Naive thymus-derived CD8-positive, alpha-beta T cell (primary cell): ENCODE measurements at places on chromosomes 3 and 15. TPM values are rescaled to one million over a fixed set of nuclear protein-coding genes. Genes with fewer than 3 reads are reported as not detected.

The COMMD2 gene
- 64.9 TPM for polyA plus RNA-seq

The CHCHD6 gene
- 16.9 TPM for polyA plus RNA-seq

The ISL2 gene
- not detected for polyA plus RNA-seq

- DNase-seq = no peak
These were observed 809.6 kb upstream of the NR2F2 start for GRCh38 chr15:95520922-95521321.

DNA sequence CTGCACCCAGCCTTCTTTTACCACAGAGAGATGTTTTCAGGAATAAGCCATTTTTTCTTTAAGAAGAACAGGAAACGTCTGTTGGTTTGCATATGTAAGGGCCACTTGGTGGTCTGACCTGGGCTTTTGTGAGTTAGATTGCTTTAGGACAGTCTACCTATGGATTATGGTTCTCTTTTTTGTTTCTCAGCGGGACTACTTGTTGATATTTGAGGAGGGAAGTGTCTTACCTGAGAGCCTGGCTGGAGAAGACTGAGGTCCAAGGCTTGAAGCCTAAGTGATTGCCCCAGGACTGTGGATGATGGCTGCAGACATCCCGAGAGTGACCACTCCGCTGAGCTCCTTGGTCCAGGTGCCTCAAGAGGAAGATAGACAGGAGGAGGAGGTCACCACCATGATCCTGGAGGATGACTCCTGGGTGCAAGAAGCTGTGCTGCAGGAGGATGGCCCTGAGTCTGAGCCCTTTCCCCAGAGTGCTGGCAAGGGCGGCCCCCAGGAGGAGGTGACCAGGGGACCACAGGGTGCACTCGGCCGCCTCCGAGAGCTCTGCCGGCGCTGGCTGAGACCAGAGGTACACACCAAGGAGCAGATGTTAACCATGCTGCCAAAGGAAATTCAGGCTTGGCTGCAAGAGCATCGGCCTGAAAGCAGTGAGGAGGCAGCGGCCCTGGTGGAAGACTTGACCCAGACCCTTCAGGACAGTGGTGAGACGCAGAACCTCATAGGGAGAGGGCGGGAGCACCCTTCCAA lies 3.0 kb downstream of the ZSCAN2 start:
- DNase-seq = no peak

- DNase-seq = no peak
These were observed 278.7 kb upstream of the KCNMB2 start for GRCh38 chr3:178257491-178257890.

DNA sequence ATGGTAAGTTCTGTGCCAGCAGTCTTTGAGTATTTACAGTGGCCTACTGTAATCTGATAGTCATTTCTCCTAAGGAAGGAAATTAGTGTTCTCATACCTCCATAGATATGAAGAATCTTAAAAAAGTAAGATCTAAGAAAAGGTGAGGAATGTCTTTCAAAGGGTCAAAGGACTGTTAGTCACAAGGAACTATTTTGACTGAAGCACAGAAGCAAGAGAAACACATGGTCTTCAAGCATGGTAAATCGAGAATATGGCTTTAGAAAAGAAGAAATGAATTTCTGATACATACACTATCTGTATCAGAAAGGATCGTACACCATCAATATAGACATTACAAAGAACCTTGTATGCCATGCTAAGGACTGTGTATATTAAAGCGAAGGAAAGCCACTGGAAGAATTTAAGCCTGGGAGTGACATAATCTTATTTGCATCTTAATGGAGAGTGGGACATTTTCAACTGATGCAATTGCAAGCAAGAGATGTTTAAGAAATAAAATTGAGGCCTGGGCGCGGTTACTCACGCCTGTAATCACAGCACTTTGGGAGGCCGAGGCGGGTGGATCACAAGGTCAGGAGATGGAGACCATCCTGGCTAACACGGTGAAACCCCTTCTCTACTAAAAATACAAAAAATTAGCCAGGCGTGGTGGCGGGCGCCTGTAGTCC lies 5.5 kb upstream of the ACAP2 start:
- DNase-seq = no peak

GRCh38 chr15:89042387-89042786 lies 45.9 kb upstream of the ABHD2 start:
- no peak for DNase-seq

GRCh38 chr3:176120507-176120906 lies 1076.8 kb downstream of the TBL1XR1 start:
- no peak for DNase-seq

GRCh38 chr3:194129581-194130133 lies 6.3 kb upstream of the HES1 start:
- DNase-seq = no peak
